Activated naive CD4-positive, alpha-beta T cell treated with Interleukin-2 at 50 U/mL for 16 hours (primary cell): ENCODE measurements at places on chromosomes 3 and 15.

DNA sequence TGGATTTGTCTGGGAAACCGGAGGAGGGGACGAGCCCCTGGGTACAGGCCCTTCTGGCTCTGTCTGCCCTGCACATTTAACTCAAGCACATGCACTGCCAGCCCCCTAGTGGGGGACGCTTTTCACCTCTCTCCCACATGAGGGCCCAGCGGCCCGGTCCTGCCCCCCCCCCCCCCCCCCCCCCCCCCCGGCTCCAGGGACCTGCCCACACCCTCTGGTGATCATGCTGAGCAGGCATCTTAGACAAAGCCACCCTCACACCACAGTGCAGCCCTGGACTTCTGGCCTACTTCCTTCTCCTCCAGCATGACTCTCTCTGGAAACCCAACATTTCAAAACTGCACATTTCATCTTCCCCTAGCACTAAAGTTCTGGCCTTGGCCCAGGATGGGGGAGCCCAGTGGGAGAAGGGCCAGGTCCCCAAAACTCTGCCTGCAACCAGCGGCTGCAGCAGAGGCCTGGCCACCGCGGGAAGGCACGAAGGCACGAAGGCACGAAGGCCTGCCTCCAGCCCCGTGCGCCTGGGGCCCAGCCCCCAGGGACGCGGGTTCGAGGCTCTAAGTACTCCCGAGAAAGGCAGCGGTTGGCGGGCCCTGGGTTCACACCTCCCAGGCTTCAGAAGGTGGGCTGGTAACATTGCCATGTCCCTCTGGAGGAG lies 14.1 kb downstream of the KLF15 start:
- no peak for DNase-seq

GRCh38 chr15:26773067-26773877 lies 406 bp upstream of the GABRB3 start:
- no peak for DNase-seq

- no peak for DNase-seq
Measured at GRCh38 chr3:68090571-68090970, 436.2 kb upstream of the SUCLG2 start.

DNA sequence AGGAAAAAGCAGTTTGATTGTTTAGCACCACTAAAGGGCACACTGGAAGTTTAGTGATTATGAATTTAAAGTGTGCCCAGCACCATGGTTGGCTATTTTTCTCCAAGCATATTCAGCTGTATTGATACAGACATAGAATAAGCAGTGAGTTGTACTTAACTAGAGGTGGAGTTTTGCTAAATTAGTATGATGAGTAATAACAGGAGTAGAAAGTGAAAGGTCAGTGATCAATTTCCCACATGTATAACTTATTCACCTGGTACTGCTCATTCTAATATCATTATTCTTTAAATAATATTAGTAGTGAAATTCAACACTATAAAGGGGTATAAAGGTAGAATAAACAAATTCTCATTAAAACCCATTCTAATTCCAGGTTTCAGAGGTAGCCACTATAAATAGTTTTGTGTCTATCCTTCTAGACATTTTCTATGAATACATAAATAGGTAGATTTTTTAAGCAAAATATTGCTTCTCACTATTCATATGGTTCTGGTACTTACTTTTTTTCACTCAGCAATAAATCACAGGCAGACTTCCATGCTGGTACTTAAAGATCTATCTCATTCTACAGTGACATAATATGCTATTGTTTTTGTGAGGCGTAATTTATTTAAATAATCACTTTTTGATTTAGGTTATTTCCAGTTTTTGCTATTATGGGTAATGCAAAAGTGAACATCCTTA lies 732.9 kb downstream of the VGLL3 start:
- DNase-seq, result no peak

- no peak for DNase-seq
Measured at GRCh38 chr15:43361313-43361903, 9.4 kb downstream of the ZSCAN29 start.

- DNase-seq, result no peak
Measured at GRCh38 chr15:63250312-63250965, 27.0 kb upstream of the APH1B start.
